RPMI8226 (cell line): ENCODE measurements at places on chromosomes 2 and 18.

DNA sequence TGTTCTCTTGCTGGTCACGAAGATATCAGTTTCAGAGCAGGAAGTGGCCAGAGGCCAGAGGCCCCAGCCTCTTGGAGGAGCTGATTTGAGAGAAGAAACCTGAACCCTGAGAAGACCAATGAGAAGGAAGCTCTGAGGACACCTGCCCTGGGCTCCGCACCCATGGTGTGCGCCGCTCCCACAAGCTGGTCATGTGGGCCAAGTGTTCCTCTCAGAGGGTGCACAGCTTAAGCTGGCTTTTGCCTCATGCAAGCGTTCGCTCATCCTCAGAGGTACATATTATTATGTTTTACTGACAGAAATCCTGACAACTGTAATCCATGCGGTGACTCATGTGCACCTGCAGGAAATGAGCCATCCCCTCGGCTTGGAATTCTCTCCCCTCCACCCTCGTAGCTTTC, 316.1 kb upstream of the MYT1L start:
- DNase-seq, result peak; percentile 92

- DNase-seq, result no peak
These were observed 12.1 kb downstream of the PXDN start for GRCh38 chr2:1731963-1732768.

DNA sequence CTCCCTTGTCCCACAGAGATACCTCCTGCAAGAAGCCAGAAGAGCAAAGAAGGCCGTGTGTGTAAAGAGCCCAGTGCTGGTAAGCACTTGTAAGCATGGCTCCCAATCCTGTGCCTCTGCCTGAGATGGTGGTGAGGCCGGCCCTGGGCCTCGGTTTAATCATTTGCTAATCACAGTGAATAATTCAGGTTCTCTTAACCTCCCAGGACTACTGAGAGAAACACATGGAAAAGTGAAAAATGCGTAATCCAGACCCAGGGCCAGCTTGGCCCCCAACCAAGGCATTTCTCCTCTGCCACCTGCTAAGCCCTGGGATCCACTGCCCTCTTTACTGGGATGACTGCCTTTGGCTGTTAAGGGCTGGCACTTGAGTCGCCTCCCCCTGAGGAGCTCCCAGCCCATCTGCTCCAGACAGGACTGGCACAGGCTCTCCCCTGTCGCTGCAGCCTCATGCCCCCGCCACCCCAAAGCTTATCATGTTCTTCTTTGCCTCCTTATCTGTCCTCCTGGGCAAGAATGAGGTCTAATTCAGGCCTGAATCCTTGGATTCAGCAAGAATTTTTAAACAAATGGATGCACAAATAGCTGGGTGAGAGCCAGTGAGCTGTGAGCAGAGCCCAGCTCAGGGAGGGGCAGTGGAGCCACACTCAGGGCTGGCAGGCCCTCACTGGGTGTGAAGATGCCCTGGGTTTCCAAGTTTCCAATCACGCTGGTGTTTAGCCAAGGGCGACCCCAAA, 193.9 kb upstream of the HS6ST1 start:
- no peak for DNase-seq

DNA sequence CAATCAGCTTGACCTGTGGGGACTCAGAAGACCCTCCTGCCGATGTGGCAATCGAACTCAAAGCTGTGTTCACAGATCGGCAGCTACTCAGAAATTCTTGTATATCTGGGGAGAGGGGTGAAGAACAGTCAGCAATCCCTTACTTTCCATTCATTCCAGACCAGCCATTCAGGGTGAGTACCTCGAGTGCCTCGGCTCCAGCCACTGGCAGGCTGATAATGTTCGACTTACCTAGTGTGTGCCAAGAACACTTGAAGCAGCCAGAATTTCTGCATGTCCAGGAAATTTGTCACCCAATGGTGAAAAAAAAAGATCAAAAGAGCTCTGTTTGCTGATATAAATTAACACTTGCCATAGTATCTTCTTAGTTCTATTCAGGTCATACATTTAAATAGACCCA, 2.3 kb downstream of the LGALSL start:
- no peak for DNase-seq

- DNase-seq, result peak; percentile 78
These were observed 779 bp downstream of the PTPRN start for GRCh38 chr2:219308142-219309101.

DNA sequence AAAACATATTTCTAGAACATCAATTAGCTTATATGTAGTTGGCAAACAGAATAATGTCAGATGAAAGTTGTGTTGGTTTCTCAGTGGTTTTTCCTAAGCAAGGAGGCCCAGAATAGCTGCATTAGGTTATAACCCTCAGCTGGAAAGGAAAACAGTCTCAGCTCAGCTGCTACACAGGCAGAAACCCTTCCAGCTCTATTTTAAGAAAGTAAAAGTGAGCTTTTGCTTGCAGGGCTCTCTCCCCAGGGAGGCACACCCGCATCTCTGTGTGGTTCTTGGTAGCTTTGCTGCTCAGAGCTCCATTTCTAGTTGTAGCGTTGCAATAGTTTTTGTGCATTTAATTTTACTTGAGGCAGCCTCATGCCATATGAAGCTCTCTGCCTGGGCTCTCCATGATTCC, 54.6 kb downstream of the PIKFYVE start:
- DNase-seq, result peak; percentile 5

- no peak for DNase-seq
These were observed at the start of gene LAMA3 for GRCh38 chr18:23689031-23689615. TSS of gene LAMA3 (plus strand) at chr18:23689453. CDS start at chr18:23689684, 231 bp downstream.

- peak; percentile 48 for DNase-seq
These were observed 1.0 kb upstream of the TCF4 start for GRCh38 chr18:55588870-55589595.

DNA sequence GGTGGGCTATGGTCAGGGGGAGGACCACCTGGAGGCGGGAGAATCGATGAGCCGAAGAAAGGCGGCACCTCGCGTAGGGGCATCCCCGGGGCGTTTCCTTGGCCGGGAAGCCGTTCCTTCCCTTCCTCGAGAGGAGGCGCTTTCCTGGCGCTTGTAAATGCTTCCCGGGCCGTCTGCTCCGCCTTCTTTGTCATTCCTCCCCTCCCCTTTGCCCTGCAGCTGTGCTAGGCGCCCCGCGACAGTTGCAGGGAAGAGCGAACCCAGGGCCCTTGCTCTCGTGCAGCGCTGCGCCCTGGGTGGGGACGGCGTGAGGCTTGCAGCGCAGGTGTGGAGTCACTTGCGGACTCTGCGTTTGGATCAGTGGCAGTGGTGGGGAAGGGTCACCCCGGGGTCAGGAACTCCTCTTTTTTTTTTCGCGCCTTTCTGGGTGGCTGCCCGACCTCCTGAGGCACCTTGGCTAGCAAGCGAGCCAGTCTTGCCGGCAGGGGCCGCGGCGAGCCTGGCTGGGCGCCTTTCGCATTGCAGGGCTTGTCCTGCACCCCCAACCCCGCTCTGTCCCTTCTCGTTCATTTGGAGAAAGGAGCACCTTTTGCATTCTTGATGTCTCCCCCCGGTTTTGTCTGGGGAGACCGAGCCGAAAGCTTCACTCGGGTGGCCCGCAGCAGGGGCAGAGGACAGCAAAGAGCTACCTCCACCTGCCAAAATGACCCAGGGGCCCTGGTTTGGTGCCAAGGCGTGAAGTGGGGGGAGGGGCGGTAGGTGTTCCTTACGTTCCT, 858 bp downstream of the KCNS3 start:
- peak; percentile 96 for DNase-seq

- DNase-seq, result no peak
These were observed 35.2 kb downstream of the TTLL4 start for GRCh38 chr2:218745559-218746469.

DNA sequence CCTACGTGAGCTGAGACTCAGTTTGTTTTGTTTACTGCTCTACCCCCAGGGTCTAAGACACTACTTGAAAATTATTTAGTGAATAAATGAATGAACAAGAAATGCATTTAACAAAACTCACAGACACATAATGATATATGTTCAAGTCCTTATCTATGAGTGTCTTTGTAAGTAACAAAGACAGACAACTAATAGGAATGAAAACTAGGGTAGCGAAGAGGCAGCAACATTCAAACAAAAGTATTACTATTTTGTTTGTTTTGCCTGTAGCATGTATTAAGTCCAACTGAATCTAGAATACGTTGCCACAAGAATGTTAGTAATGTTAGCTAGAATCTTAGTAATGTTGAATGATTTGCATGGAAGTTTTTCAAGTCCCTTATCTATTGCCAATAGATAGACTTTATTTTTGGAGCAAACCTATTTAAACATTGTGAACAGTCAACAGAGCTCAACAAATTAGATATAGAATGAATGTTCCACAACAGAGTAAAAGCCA, 144.8 kb upstream of the VWC2L start:
- no peak for DNase-seq

DNA sequence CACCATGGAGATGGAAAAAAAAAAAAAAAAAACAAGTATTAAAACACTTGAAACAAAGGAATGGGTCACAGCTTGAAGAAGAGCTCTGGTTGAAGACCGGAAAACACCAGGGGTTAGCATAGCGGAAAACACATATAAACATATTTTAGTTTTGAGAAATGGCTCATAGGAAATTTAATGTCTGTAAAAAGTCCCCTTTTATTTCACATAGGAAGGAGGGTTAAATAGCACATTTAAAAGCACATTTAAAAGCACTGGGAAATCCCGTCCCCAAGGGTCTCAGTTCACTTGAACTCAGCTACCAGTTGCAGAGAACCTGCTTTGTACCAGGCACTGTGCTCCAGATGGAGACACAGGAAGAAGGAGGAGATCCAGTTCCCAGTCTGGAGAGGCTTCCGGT, 65.5 kb downstream of the KCNE4 start:
- DNase-seq, result no peak

DNA sequence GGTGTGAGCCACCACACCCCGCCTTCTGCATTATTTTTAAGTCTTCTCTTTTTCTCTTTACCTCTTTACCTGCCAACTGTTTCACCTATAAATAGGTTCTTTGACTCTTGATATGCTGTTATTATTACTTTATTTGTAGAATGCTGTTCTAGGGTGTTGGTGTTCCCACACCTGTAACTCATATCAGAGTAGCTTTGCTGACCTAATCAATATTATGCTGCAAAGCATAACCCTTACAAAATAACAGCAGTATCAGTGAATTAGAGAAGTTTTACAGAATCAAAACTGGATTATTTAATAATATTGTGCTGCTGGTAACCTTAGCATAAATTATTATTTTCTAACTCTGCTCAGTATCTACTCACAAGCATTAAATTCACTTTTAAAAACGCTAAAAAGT, 161.5 kb downstream of the FIGN start:
- no peak for DNase-seq

DNA sequence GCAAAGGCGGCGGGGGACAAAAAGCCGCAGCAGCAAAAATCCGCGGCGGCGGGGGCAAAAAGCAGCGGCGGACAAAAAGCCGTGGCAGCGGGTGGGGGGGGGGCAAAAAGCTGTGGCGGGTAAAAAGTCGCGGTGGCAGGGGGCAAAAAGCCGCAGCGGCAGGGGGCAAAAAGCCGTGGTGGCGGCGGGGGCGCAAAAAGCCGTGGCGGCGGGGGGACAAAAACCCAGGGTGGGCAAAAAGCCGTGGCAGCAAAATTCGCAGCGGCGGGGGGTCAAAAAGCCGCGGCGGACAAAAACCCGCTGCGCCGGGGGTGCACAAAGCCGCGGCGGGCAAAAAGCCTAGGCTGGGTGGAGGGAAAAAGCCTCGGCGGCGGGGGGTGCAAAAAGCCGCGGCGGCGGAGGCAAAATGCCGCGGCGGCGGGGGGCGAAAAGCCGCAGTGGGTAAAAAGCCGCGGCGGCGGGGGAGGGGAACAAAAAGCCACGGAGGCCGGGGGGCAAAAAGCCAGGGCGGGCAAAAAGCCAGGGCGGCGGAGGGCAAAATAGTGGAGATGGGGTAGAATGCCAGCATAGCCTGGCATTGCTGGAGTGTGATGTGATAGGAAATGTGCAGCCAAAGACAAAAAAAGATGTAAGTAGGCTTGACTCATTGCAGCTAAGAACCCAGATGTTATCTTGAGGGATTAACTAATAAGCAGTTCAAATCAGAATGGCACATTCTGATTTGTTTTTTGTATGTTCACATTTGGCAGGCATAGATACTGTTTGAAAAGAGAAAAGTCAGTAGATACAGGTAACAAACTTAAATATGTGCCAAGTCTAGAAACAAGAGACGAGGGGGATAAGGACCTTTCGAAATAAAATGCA, 1076.3 kb downstream of the RPIA start:
- DNase-seq, result no peak

GRCh38 chr2:86825036-86825692, 34.5 kb upstream of the CD8A start:
- DNase-seq, result no peak

DNA sequence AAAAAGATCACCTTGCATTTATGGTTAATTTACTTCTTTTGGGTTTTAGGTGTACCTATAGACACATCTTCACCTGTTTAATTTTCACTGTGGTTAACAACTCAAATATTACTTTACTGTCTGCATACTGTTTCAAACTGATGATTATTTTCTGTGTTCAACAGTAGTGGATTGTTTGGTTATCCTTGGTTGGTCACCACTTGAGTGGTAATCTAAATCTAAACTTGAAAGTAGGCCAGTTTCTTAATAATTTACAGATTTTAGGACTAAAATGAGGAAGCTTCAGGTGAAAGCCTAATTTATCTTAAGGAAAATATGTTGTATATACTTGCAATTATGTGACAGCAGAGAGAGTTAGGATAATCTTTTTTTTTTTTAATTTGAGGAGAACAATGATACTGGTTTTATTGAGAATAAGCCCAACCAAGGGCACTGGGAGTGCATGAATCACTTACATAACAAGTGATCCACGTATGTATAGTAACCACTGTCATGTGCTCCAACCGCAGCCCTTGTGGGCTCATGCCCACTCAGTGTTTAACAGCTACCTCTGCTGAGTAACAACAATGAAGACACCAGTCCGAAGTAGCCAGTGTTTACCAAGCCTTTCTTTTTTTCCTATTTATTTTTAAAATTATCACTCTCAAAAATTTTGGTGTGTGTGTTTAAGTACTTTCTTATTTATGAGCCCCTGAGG, 31.0 kb upstream of the WDSUB1 start:
- DNase-seq, result no peak

GRCh38 chr2:241489088-241489487, 19.3 kb downstream of the STK25 start:
- DNase-seq, result no peak

DNA sequence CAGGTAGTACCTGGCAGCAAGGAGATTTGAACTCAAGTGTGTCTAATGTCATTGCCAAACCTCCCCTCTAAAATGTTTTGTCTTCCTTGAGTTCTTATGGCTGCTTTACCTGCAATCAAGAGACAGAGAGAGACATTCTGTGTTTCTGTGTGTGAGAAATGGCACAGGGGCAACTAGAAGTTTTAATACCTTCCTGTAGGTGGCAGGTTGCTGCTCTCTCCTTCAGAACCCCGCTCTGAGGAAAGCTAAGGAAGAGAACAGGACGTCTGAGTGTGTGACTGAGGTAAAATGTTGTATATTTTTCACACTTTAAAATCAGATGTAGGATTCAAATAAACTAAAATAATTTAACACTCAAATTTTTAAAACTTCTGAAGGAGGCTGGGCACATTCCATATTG, 19.2 kb downstream of the DTNA start:
- DNase-seq, result peak; percentile 47

- no peak for DNase-seq
These were observed 32.3 kb upstream of the ZBTB7C start for GRCh38 chr18:48441405-48441881.
